ENCODE measurements at places on chromosomes 2 and 18.

DNA sequence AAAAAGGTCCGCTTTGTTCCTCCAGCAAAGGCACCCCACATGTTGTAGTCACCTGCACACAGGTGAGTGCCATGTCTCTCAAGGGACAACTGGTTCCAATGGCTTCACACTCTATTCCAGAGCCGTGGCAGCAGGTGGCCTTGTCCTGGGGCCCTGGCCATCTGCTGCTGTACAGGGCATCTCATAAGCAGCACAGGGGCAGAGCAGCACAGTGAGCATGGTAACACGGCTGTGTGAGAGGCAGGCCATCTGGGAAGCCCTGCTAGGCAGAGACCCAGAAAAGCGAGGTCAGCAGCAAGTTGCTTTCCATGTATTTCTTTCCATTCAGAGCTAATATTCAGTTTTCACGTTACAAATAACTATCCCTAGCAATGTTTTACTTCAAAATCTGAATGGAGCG, 54.7 kb downstream of the CMPK2 start:
- no peak for DNase-seq

DNA sequence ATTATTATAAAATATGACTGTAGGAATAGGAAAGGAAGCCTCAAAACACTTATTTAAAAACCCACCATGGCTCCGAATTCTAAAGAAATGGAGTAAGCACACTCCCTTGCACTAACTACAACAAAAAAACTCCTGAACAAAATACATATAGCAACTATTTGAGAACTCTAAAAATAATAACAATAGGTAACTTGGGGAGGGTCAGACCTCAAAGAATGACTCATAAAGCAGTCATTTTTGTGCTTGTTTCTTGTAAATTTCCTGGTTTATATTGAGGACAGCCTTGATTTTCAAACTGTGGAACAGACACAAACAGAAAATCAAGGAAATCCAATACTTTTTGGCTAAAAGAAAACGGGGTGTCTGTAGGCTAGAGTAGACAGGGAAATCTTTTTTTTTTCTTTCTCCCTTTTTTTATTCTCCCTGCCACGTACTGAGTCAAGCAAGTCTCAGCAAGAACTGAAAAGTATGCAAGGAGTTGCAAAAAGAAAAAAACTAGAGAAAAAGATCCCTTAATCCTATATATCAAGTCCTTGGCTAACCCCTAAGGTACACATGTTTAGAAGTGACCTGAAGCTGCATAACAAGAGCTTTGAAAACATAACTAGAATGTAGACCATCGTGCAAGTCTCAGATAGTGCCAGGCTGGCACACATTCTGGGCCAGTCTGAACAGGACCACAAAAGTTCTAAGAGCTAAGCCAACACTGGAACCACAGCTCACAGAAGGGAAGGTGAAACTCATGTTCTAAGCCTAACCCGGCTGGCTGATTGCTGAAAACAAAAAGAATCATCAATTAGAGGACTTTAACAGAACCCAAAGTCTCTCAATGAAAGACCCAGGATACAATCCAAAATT, 403.1 kb upstream of the LYPD1 start:
- no peak for DNase-seq

GRCh38 chr2:47028171-47028570, 112.6 kb upstream of the MCFD2 start:
- DNase-seq: no peak

GRCh38 chr2:236748385-236748784, 178.8 kb downstream of the ACKR3 start:
- no peak for DNase-seq

- no peak for DNase-seq
Observed at GRCh38 chr18:56423626-56424025, 214.8 kb downstream of the TXNL1 start.

GRCh38 chr2:20052861-20053281, 1.4 kb upstream of the LAPTM4A start:
- no peak for DNase-seq

Measured in activated CD4-positive, alpha-beta T cell treated with anti-CD3 and anti-CD28 coated beads for 1 hour (primary cell).